ENCODE measurements at places on chromosomes 2 and 18. TPM values are rescaled to one million over a fixed set of nuclear protein-coding genes. Genes with fewer than 3 reads are reported as not detected.

LPIN1 gene
- 19.7 TPM for polyA plus RNA-seq

- no peak for DNase-seq
Measured at GRCh38 chr2:138507267-138507666, 5.7 kb downstream of the SPOPL start.

DNA sequence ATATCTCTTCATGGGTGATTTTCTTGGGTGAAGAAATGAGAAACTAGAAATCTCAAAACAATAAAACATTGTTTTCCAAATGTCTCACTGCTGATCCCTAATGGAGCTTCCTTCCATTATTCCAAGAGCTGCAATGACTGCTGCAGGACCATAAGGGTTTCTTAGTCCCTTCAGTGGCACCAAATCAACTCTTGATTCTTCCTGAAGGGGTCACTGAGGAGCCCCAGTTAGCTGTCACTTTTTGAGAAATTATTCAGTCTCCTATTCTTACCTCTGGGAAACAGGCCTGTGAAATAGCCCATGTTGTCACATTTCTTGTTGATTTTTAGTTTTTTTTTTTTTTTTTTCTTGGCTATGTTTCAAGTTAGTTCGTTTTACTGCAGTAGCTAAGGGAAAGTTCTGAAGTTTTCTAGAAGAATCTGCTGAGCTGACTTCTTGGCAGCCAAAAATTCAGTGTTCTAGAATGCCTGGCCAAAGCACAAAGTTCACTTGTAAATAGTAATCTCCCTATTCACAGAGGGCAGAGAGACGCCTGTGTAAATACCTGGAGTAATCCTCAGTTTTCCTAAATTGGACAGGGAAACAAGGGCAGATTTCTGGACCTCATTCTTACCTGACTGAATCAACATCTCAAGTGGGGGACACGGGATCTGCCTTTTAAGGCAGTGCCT, 480.0 kb downstream of the RIT2 start:
- no peak for DNase-seq

LRP1B gene
- 0.85 TPM for polyA plus RNA-seq

GRCh38 chr18:13136904-13137669, 81.5 kb upstream of the LDLRAD4 start:
- no peak for DNase-seq

DNA sequence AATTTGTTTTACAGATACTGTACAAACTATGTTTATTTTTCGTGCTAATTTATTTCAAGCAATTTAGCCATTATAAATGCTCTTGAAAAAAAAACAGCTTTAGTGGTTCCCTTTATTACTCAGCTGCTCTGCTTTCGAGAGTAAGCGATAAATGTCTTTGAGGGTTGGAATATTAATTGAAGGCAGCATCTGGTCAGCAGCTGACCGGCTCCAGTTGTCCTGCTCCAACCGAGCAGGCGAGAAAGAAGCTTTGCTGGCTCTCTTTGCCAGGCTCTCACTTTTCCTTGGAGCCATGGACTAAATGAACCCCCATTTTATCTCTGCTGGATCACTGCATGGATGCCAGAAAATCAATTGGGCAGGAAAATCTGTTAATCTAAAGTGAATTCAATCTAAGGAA, 147.4 kb downstream of the LNPK start:
- DNase-seq, result no peak

DNA sequence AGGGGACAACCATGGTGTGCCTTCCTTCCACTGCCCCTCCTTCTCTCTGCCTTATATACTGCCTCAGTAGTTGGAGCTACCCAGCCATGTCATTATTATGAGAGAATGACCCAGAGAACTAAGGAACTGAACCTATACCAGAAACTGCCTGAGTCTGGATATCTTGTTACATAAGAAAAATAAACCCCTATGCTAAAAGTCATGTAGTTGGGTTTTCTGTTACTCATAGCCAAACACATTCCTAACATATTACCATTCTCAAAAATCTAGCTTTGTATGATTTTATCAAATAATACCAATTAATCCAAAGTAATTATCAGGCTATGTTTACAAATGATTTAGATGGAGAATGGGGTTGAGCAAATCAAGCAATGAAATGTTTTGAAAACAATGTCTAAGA, 15.0 kb upstream of the KLF7 start:
- DNase-seq, result no peak

DNA sequence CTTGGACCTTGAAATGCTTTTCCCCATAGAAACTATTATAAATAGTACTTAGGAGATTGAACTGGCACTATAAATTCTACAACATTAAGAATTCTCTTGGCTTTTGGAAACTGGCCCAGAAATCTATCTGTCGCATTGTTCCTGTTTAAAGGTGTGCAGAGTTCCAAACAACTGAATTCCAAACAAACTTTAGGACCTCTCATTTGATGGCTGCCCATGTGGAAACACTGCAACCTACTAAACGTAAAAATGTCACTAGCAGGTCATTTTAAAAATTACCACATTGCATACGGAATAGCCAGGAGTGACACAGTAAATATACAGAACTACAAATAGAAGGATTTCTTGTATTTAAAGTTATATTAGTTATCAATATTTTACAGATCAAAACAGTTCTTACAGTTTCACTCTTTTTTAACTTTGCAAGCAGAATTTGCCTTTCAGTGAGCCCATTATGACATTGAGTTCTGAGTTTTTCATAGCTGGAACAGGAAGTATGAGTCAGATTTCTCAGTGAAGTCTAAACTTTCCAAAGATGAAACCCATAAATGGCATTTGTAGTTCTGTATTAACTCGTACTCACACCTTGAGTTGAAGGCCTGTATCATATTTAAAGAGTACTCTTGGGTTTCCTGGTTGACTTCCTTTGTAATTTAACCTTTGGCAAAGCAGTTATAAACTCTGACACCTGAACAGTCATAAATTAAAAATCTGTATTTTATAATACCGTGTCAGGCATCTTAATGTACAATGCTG, 142.3 kb upstream of the BOD1L2 start:
- no peak for DNase-seq

- DNase-seq, result no peak
Measured at GRCh38 chr2:121346407-121346806, 61.4 kb upstream of the TFCP2L1 start.

- DNase-seq, result no peak
Measured at GRCh38 chr2:23381084-23381483, 3.9 kb upstream of the KLHL29 start.

DNA sequence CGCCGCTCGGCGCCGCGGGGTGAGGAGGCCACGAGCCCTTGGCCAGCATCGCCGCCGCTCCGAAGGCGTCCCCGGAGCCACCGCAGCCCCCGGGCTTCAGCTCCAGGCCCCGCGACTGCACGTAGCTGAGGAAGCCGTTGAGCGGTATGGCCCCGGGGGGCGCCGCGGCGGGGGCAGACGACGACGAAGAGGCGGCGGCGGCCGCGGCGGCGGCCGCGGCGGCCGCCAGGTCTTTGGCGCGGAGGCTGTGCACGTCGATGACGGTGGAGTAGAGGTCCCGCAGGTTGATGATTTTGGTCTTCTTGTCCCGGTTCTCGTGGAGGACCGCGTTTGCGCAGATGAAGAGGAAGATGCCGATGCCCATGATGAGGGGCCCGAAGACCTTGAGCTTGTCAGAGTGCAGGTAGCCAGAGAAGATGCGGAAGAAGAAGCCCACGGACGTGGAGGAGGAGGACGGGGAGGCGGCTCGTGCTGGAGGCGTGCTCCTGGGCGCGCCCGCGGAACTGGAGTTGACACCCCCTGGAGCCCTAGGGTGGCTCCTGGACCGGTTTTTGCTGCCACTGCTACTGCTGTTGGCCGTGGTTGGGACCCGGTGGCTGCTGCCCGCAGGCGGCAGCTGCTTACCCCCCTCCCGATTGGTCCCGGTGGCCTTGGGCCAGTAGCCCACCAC, 4.0 kb downstream of the TMEM200C start:
- DNase-seq, result no peak

- no peak for DNase-seq
Measured at GRCh38 chr2:149383340-149383739, 53.0 kb downstream of the LYPD6 start.

DNA sequence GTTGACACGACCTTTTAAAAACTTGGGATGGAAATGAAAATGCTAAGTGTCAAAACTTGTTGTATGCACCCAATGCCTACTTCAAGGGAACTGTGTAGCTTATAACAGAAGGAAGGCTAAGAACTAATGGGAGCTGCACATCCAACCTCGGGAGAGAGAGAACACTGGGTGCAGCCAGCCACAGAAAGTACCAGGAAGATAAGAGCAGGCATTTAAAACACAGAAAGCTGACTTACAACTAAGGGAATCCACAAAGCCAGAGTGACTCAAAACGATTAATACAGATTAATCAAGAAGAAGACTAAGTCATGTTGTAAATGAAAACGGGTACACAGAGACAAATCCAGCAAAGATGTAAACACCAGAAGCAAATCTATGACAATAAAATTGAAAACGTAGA, 113.4 kb downstream of the HDAC4 start:
- no peak for DNase-seq

CYP27C1 gene
- 5.8 TPM for polyA plus RNA-seq

- no peak for DNase-seq
Measured at GRCh38 chr18:67406714-67407113, 109.8 kb downstream of the DSEL start.

GRCh38 chr2:207276858-207277257, 111.1 kb upstream of the KLF7 start:
- DNase-seq, result no peak

DNA sequence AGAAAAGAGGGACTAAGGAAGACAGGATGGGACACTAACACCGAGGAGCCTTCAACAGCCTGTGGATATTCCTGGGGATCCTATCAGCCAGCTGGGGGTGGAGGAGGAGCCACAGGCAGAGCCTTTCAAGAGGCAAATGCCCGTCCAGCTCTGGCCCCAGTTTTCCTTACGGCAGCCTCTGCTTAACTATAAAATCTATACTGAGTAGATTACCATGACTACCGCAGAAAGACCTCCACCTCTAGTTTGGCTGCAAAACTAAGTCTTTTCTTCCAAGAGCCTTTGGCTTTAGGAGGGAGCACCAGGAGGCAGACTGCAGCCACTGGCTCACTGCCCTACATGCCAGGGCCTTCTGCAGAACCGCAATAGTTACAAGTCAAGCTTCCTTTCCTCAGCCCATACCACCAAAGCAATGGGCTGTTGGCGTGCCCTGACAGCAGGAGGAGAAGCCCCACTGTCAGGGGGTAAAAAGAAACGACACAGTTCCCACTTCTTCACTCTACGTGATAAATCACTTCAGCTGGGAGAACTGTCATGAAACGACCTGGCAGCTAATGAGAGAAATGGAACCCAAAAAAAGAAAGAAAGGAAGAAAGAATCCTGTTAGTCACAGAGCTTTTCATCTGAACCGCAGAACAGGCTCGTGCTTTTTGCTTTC, 25.1 kb upstream of the CREB1 start:
- no peak for DNase-seq

- no peak for DNase-seq
Measured at GRCh38 chr2:71800106-71800809, 346.9 kb downstream of the DYSF start.

DNA sequence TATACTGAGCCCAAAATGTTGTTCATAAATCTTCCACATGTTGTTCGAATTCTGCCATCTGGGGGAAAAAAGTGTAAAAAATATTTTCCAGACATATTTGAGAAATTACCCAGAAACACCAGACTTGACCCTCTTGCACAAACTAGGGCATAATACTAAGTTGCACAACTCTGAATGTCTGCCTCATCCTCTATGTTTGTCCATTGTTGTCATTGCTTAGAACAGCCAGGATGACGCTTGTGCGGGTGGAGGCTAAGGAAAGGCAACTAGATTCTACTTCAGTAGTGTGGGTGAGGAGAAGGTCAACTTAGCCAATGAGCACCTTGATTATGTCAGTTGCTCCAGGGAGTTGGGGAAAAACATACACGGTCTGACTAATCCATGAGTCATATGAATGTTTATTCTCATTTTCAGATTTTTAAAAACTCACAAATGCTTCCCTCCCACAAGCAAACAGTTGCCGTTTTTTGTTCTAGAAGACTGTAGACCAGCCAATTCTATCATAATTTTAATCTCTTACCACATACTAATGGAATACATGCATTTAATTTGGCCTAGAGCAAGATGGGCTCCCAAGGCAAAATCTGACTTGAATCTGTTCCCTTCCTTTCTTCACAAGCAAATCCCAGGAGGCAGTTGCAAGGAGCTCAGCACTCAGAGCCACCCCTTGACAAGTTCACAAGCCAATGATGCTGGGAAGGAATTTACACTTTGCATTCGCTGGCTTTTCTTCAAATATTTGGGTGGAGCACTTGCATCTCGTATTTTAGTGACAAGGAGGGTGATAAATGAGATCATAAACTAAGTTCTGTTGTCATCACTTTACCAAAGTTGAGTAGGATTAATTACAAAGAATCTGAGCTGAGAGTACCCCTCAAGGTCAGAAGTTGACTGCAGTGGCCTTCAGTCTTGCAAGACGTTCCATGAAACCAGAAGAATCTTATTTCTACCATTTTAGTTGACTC, 163.2 kb upstream of the TWIST2 start:
- DNase-seq, result no peak

RAB6D gene
- 2.3 TPM for polyA plus RNA-seq

GRCh38 chr18:49911427-49911826, 98.1 kb upstream of the ACAA2 start:
- DNase-seq, result no peak

- no peak for DNase-seq
Measured at GRCh38 chr2:136215908-136216472, 98.0 kb upstream of the CXCR4 start.

GRCh38 chr18:21760321-21760720, 19.7 kb downstream of the MIB1 start:
- DNase-seq, result no peak

DNA sequence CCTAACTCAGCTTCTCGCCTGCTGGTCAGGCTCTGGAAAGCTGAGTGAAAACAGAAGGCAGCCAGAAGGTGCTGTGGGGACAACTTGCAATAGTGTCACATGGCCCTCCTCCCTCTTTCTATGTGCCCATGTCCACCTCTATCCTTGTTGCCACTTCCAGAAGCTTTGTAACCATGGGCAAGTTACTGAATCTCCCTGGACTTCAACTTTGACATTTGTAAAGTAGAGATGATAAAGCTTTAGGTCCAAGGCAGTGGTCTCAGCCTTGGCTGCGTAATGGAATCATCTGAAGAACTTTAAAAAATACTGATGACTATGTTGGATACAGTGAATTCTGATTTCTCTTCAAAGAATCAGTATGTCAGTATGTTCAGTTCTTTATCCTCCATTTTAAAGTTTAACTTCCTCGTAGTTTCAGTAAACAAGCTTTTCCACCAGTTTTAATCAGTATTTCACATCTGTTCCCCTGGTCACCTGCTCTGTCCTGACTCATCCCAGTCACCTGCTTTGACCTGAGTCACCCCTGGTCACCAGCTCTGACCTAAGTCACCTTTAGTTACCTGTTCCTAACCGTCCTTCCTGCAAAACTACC, 245.2 kb upstream of the STON1 start:
- no peak for DNase-seq

DNAJC27 gene
- 10.0 TPM for polyA plus RNA-seq

- DNase-seq, result no peak
Measured at GRCh38 chr2:219980638-219981037, 353.2 kb downstream of the SLC4A3 start.

GRCh38 chr2:238358769-238359168, 38.5 kb downstream of the TRAF3IP1 start:
- no peak for DNase-seq

DNA sequence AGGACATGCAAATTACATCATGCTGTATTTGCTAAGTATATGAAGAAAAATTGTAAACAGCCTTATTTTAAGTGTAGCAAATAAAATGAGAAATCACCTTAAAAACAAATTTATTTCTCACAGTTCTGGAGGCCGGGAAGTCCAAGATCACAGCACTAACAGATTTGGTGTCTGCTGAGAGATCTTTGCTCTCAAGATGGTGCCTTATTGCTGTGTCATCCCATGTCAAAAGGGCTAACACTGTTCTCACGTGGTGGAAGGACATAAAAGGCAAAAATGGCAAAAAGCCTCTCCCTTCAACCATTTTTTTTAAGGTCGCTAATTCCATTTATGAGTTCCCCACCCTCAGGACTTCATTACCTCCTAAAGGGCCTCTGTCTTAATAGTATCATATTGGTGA, 12.1 kb downstream of the XRCC5 start:
- no peak for DNase-seq
